ENCODE measurements at places on chromosomes 16 and 17.

GRCh38 chr17:58352596-58353388, 791 bp upstream of the SUPT4H1 start:
- DNase-seq: no peak

DNA sequence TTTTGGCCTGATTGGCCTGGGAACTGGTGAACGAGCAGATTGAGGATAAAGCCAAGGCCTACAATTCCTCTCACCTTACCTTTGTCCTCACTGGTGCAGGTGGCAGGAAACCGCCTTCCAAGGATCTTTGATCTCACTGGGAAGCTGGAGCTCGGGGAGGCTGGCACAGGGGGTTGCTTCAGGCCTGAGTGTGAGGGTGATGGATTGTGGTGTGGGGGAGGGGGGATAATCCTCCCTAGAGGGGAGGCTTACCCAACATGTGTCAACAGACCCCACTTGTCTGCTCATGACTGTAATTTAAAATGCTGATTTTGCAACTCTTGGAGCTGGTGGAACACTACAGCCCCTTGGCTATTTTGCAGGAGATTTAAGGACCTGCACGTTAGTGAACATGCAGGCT, 4.5 kb upstream of the RMI2 start:
- DNase-seq: no peak

GRCh38 chr17:41844971-41845370, 7.3 kb downstream of the KLHL10 start:
- no peak for DNase-seq

DNA sequence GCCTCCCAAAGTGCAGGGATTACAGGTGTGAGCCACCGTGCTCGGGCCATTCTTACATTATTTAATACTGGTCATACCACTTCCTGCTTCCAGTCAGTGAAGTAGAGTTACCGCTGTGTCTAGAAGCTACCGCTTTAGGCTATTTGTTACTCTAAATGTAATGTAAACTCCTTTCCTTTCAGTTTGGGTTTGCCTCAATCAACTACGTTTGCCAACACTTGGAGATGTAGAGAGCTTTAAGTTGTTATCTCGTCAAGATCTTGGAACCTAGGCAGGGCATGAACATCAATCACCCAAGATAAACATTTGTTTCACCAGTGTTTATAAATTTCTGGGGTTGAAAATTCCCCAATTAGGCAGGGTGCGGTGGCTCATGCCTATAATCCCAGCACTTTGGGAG, 275.9 kb downstream of the STX8 start:
- DNase-seq: no peak

GRCh38 chr17:77497578-77497934, 356.8 kb downstream of the SEC14L1 start:
- no peak for DNase-seq

GRCh38 chr17:50003911-50004310, 8.9 kb upstream of the DLX3 start:
- DNase-seq: no peak

Data from Panc1 (cell line).